ENCODE measurements at places on chromosomes 12 and 14.

DNA sequence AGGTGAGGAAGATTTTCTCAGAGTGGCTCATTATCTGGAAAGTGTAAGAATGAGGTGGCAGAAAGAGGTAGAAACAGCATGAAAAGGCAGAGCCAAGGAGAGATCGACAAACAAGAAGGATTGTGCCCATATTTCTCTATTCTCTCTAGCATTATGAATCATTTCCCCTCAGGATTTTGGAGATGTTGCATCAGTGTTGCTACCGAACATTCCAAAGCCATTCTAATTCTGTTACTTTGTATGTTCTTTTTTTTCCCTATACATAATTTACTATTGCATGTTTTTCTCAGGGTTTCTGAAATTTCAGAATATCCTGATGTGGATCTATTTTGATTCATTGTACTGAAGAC lies 61.4 kb downstream of the KICS2 start:
- no peak for DNase-seq

- no peak for DNase-seq
Observed at GRCh38 chr14:77830692-77831091, 30.8 kb downstream of the ADCK1 start.

- no peak for DNase-seq
Observed at GRCh38 chr12:48750769-48751356, 34.4 kb upstream of the CCNT1 start.

GRCh38 chr12:62401631-62402030 lies 65.0 kb upstream of the MON2 start:
- no peak for DNase-seq

GRCh38 chr14:67538501-67538900 lies 5.4 kb downstream of the PLEKHH1 start:
- no peak for DNase-seq

DNA sequence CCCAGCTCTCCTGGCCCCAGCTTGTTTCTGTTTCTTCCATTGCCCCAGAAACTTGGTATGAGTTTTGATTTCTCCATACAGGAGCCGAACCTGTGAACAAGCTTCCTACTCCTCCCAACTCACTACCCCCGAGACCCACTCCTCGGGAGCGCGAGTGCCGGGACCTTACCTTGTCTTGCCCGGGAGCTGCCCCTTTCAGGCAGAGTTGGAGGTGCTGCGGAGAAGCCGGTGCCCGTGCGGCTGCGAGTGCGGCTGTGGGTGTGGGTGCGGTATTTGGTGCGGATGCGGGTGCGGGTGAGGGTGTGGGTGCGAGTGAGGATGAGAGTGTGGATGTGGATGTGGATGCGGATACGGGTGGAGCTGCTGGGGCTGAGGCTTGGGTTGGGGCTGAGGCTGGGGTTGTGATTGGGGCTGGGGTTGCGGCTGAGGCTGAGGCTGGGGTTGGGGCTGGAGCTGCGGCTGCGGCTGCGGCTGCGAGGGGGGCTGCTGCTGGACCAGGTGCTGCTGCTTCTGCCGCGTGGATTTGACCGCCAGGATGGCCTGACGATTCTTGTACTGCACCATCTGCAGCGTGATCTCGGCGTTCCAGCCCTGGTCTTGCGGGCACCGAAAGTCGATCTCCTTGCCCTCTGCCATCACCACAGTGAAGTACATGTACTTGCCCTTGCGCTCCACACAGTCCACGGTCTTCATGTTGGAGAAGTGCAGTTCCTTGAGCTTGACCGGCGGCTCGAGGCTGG lies 1.1 kb downstream of the PHLDA1 start:
- peak; percentile 55 for DNase-seq

DNA sequence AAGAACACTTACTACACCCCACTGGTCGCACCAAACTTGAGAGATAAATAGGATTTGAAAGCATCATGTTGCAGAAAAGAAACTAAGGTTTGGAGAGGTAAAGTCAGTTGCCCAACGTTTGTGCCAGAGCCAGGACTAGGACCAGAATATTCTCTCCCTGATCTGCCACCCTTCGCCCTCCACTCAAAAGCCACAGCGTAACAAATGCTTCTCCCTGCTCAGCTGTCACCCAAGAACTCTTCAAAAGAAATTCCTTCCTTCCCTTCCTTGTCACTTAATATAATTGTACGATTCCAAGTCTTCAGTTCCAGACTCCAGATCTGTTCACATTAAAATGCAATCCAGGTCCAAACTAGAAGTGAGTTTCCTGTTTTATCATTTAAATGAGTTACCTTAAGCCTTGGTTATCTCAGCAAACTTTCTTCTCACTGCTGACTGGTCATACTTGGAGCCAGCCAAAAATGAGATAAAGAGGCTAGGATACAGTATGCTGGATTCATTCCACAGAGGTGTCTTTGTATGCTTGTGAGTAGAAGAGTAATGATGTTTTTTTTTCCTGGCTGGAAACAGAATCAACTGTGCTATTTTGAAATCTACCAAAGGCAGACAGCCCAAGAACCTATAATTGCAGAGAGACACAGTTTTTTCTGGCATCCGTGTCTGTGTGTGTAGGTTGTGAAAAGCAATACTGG lies 12.8 kb upstream of the PPFIBP1 start:
- no peak for DNase-seq

GRCh38 chr12:78293059-78293686 lies 462.5 kb downstream of the NAV3 start:
- no peak for DNase-seq

- DNase-seq = no peak
Observed at GRCh38 chr14:68627050-68627867, 165.6 kb downstream of the ZFP36L1 start.

GRCh38 chr12:43312991-43313505 lies 239.0 kb downstream of the ADAMTS20 start:
- no peak for DNase-seq

GRCh38 chr12:113030875-113031525 lies 25.5 kb upstream of the DTX1 start:
- DNase-seq = no peak
